ENCODE measurements at places on chromosomes 3 and 15.

- no peak for DNase-seq
These were observed 243.6 kb downstream of the MAGI1 start for GRCh38 chr3:65795166-65795565.

- peak; percentile 57 for DNase-seq
These were observed 148.0 kb upstream of the TBL1XR1 start for GRCh38 chr3:177345049-177345972.

GRCh38 chr15:35671197-35671596 lies 125.2 kb upstream of the DPH6 start:
- DNase-seq = no peak

DNA sequence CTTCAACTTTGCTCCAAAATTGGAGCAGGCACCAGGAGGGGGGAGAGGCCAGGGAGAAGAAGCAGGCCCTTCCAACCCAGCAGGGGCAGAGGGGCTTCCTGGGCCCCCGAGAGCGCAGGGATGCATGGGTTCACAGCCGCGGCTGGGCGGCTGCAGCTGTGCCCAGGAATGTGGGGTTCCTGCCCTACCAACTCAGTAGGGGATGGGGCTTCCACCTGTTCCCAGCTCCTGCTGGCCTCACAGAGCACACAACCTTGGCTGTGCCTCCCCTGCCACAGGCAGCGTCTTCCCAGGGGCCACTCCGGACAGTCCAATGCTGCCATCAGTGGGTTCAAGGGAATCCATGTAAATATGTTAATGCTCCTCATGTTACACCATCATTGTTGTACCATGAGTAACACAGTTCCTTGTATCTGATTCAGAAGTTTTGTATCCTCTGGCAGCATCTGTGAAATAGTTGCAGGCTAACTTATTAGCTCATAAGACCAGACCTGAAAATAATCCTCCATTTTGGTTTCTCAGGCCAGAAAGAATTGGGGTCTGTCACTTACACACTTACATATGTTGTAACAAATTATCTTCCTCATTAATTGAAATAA lies 12.1 kb upstream of the SIAH2 start:
- no peak for DNase-seq

DNA sequence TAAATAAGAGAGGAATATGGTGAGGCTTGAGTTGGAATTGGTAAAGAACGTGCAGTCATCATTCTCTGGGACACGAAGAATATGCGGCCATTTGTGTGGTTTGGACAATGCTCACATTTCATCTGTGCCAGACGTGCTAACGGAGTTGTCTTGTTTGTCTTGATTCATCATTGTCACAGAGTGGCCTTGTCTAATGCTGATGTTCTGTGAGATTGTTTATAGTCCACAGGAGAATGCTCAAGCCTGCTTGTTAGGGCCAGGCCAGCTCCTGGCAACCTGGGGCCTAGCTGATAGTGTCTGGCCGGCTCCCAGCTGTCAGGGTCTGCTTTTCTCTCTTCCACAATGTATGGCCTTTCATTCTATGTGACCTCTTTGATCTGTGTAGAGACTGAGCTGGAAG lies 384.7 kb downstream of the EDEM1 start:
- DNase-seq = no peak

DNA sequence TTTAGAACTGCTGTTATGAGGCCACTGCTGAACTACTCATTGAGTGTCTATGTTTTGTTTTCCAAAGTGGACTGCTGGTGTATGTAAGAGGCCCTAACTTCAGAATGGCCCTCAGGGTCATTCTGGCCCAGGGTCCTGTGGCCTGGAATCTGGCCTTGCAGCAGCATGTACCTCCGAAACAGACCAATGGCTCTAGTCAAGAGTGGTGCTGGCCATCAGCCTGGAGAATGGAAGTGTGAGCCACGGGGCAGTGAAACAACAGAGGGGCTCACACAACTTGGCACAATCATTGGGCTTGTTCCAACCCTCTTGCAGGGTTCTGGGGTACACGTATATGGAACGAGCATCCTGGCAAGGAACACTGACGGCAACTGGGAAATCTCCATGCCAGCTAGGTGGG lies 40.5 kb downstream of the SCN5A start:
- DNase-seq = no peak

- no peak for DNase-seq
These were observed 30.9 kb downstream of the KIF9 start for GRCh38 chr3:47251689-47252088.

- no peak for DNase-seq
These were observed 1.1 kb upstream of the GPR15 start for GRCh38 chr3:98530676-98531075.

- DNase-seq = no peak
These were observed 77.2 kb downstream of the MYO1E start for GRCh38 chr15:59295261-59296001.
